ENCODE measurements at places on chromosomes 6 and 20.
A peak's percentile ranks its signal among the peaks of the same experiment; 100 is the strongest.

DNA sequence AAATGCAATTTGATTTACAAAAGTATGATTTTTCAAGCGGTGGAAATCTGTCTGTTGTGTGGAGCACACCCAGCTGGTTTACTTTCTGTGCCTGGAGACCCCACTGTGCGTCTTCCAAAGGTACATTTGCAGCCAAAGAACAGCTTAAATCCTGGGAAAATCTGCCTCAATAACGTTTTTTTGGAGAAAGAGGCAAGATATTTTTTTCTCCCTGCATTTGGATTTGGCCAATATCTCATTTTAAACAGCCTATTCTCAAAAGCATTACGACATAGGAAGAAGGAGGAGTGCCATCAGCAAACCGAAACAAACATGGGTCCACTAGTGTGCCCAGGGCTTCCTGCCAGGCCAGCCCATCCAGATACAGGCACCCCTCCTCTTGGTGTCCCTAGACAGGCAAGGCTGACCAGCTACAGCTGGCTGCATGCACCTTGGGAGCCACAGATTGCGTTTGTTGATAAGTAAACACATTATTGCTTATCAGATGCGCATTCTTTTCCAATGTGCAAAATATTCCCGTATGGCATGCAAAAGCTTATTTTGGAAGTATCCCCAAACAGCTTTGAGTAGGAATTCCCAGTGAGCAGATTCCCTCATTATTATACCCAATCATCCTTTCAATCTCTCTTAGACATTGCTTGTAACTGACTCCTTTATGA, 184.5 kb upstream of the MARCKS start:
- DNase-seq, result no peak

GRCh38 chr6:4074478-4075235, 4.3 kb downstream of the FAM217A start:
- no peak for DNase-seq

DNA sequence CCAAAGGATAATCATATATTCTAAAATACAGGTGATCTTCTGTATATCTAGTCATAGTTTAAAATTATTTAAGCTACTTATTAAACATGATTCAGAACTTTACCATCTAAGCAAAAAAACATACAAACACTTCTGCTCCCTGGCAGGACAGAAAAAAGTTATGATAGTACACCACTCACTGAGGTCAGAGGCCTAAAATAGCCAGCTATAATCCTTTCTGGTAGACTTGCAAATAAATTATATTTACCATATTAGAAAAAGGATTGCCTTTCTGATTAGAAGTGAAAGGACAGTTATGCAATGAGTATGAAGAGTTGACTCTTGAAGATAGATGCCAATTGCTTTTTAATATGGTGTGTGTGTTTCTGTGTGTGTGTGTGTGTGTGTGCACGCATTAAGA, 207.4 kb downstream of the BMP2 start:
- DNase-seq, result no peak

GRCh38 chr6:30839671-30840070, 44.6 kb upstream of the DDR1 start:
- no peak for DNase-seq

DNA sequence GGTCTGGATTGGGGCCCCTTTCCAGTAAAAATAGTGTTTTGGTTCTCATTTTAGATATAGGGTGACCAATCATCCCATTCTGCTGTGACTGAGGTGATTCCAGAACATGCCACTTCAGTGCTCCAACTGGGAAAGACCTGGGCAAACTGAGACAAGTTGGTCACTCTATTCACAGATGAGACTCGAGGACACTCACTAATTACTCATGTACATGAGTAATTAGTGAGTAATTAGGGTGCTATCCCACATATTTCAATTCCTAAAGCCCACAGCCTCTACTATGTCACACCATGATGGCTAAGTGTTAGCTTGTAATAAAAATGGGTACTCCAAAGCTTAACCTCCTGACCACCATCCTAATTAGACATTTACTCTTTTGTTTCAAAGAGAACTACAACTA, 86.0 kb downstream of the CBLN4 start:
- DNase-seq, result no peak

- no peak for DNase-seq
Measured at GRCh38 chr6:140225701-140226436, 851.4 kb upstream of the CITED2 start.

- peak; percentile 51 for DNase-seq
Measured at GRCh38 chr6:113857556-113858479, 673 bp downstream of the MARCKS start.

GRCh38 chr6:69285054-69285453, 511.8 kb downstream of the LMBRD1 start:
- DNase-seq, result no peak
